ENCODE measurements at places on chromosomes 1 and 21.

DNA sequence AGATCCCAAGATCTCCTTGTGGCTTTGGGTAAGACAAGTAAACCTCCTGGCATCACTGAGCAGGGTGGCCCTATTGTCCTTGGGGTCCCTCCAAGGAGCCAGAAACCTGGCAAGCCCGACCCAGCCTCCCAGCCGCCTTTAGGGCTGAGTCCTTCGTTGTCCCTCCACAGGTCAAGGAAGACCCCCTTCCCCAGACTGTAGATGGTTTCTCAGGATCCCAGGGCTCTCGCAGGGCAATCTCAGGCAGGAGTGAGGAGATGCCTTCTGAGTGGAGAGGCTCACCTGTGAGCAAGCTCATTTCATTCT lies 71.6 kb upstream of the CSF3R start:
- DNase-seq: no peak

GRCh38 chr1:113531321-113531720 lies 141.0 kb downstream of the MAGI3 start:
- no peak for DNase-seq

- no peak for DNase-seq
Measured at GRCh38 chr1:164602480-164603093, 43.6 kb downstream of the PBX1 start.

DNA sequence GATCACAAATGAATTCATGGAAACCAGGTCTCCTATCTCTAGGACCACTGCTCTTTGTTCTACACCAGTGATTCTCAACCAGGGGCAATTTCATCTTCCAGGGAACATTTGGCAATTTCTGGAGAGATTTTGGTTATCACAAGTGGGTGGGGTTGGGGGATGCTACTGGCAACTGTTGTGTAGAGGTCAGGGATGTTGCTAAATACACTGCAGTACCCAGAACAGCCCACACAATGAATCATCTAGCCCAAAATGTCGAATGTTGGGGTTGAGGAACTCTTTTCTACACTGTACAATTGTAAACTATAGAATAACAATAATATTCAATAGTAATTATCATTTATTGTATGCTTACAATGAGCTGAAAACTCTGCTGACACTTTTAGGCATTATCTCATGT lies 55.7 kb upstream of the UBE2U start:
- no peak for DNase-seq

GRCh38 chr1:247400685-247401084 lies 15.3 kb upstream of the NLRP3 start:
- DNase-seq: no peak

GRCh38 chr1:59261537-59261936 lies 35.4 kb upstream of the FGGY start:
- no peak for DNase-seq

- no peak for DNase-seq
Measured at GRCh38 chr21:35987475-35987874, 72.9 kb downstream of the SETD4 start.

DNA sequence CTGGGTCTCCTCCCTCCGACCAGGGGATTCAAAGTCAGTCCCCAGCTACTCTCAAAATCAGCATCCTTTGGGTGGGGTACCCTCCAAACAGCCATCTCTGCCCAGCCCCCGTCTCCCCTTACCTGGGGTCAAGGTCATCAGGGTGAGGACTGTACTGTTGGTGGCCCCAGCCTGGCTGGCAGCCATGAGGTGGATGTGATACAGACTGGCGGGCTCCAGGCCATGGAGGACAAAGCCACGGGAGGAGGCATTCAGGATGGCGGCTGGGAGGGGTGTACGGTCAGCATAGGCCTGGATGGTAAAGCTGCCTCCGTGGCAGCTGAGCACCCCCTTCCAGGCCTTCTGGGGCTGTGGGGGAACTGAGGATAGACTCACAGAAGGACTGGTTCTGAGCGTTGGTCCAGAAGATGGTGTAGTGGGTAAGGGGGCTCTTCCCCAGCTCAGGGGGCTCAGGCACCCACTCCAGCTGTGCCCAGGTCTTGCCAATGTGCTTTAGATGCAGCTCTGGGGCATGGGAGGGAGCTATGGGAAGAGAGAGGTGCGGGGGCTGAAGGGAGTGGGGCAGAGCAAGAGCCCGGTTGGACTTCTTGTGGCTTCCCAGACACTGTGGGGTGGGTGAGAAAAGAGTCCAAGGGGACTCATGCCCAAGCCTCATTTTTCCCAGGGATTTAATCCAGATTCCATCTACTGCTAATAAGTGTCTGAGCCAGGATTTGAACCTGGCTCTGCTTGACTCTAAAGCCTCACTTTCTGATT lies 3.7 kb upstream of the MRPS15 start:
- DNase-seq: no peak

GRCh38 chr21:25314247-25314646 lies 293.0 kb downstream of the MRPL39 start:
- DNase-seq: no peak
